ENCODE measurements at places on chromosomes 3 and 15.

- DNase-seq, result no peak
Measured at GRCh38 chr3:14889205-14889604, 58.2 kb upstream of the NR2C2 start.

DNA sequence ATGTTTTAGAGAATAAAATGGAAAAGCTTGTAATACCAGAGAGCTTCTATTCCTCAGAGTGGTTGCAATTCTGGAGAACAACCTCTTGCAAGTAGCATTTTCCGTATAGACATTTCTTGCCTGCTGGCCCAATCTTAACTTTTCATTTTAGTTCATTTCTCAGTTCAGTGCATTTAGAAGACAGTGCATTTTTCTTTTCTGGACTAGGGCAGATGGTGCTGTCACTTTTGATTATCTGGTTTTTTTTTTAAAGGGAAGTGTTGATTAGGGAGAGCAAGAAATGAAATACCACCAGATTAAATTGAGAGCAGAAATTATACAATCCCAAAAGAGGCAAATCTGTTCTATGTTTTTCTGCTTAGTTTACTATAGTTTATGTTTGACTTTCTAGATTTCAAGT, 172.7 kb downstream of the GHSR start:
- no peak for DNase-seq

GRCh38 chr15:98845138-98845884, 162.3 kb downstream of the PGPEP1L start:
- no peak for DNase-seq

DNA sequence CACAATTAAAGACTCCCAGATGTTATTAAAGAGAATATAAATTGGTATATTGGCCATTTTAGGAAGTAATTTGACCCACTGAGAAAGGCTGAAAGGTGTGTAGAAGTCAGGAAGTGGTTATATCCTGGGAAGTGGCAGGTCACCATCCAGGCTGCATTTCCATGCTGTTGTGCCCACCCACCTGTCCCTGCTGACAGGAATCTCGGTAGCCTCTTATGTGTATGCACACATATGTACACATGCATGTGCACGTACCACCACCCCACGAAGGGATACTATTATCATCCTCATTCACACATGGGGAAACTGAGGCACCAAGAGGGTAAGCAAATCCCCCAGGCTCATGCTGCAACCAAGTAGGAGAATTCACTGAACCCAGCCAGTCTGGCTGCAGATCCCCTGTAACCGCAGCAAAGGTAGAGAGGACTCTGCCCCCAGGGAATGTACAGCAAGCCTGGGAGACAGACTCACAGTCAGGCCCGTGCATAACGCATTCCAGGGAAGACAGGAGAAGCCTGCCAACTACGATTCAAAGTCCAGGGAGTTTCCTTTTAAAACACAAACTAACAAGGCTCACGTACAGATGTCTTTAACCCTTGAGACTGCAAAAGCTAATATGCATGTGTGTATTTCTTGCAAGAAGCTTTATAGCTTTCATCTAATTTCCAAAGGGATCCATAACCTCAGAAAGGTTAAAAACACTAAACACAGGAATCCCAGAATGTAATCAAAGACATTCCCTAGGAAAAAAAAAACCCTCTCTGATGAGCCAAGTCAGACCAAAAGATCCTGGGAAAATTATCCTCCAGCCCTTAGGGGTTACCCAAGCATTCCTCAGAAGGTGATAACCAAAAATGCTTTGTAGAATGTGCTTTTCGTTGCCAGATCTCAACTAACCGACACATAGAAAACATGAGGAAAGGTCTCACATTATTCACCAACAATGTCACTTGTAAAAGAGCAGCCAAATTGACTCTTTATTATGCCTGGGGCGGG, 129.6 kb downstream of the ADAMTS17 start:
- DNase-seq, result no peak

DNA sequence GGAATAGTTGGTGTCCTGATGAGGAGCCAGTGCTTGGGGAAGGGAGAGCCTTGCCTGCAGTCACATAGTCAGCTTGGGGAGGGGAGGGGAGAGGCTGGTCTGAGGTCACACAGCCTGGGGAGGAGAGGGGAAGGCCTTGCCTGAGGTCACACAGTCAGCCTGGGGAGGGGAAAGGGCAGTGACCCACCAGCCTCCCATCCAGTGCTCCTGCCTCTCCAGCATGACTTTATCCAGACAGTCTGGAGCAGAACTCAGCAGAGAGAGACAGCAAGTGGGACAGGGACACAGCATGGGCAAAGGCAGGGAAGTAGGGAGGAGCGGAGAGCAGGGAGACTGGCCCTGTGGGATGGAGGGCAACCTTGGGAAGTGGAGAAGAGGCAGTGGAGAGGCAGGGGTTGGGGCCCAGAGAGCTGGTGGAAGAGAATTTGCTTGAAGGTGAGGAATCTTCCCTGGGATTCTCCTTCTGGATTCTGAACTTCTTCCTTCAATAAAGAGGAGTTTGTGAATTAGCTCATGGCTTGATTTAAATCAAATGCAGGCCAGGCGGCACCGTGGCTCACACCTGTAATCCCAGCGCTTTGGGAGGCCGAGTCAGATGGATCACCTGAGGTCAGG, 64.5 kb downstream of the CORO2B start:
- no peak for DNase-seq

DNA sequence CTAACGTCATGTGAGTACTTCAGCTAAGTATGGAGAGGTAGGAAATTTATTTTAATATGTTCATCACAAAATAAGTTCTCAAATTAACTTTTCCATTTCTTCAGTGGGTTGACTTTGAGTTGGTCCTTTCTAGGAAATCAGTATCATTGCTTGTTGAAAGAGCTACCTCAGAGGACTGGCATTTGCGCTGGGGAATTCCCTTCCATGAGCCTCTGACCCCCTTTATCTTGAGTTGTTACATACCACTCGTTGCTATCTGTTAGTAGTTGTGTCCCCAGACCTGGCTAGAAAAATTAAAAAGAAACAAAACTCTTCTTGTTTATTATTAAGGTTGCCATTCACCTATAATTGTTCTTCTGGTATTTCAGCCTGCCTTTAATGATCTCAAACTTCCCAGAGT, 96.8 kb upstream of the ROBO2 start:
- no peak for DNase-seq

GRCh38 chr3:123105201-123106189, 38.7 kb downstream of the PDIA5 start:
- DNase-seq, result no peak

- DNase-seq, result no peak
Measured at GRCh38 chr15:78928616-78929093, 16.2 kb downstream of the CTSH start.

- peak; percentile 47 for DNase-seq
Measured at GRCh38 chr3:58173669-58174398, 36.9 kb downstream of the DNASE1L3 start.

- peak; percentile 55 for DNase-seq
Measured at GRCh38 chr3:8443829-8444791, 57.5 kb upstream of the LMCD1 start.

DNA sequence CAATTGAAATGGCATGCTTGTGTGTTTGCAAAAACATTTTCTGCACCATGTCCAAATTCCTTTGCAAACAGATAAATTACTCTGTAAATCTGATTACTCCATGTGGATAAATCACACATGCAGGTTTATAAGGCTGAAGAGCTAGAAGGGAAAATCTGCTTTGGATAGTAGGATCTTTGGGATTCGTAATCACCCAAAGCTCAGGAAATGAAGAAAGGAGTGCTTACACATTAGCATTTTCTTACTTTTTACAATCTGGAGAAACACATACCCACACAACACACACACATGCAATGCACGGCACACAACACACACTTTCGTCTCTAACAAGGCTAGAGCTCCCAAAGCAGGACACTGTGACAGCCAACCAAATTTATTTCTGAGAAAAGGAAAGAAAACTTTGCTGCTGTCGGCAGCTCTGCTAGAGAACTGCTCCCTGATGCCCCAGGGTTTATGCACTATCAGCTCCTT, 2.1 kb downstream of the LSAMP start:
- no peak for DNase-seq

DNA sequence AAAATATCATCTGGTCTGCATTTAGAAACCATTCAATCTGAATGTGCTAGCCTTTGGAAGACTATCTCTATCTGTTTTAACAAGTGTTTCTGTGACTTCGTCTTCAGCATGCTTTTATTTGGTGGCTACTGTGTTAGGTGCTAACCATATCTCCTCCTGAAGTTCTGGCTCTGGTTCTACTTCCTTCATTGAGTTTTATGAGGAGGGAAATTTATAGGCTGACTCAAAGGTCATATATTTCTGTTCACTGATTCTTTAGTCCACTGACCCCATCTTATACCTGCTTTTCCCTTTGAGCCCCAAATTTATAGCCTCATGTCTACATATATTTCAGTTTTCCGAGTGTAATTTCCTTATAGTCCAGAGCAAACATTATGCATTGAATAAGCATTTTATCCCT, 295.0 kb upstream of the RASGRP1 start:
- DNase-seq, result no peak

DNA sequence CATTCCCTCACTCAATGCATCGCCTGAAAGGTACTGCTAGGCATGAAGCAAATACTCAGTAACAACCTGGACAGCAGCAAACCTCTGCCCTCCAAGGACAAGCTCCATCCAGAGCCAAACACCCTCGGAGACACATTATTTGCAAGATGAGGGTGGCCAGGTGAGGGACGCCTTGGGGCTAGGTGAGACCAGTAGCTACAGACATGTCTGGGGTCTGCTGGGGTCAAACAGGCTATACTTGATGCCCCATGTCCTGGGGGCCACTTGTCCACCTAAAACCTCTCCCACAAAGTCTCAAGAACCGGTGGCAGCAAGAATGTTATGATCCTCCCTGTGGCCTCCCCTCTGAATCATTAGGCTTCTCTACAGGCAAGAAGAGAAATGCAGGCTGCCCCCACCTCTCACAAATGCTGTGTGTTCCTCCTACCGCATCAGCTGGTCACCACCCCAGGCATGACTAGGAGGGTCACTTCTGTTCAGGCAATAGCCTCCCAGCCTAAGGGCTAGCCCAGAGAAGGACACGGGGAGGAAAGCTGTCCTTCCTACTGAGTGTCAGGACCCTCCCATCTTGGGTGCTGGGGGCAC, 54.3 kb downstream of the TBC1D2B start:
- DNase-seq, result no peak

- no peak for DNase-seq
Measured at GRCh38 chr3:126014252-126014651, 45.3 kb downstream of the ROPN1B start.

GRCh38 chr15:67741308-67741707, 84.0 kb upstream of the SKOR1 start:
- no peak for DNase-seq
